ENCODE measurements at places on chromosomes 11 and 22. TPM values are rescaled to one million over a fixed set of nuclear protein-coding genes. Genes with fewer than 3 reads are reported as not detected.

DNA sequence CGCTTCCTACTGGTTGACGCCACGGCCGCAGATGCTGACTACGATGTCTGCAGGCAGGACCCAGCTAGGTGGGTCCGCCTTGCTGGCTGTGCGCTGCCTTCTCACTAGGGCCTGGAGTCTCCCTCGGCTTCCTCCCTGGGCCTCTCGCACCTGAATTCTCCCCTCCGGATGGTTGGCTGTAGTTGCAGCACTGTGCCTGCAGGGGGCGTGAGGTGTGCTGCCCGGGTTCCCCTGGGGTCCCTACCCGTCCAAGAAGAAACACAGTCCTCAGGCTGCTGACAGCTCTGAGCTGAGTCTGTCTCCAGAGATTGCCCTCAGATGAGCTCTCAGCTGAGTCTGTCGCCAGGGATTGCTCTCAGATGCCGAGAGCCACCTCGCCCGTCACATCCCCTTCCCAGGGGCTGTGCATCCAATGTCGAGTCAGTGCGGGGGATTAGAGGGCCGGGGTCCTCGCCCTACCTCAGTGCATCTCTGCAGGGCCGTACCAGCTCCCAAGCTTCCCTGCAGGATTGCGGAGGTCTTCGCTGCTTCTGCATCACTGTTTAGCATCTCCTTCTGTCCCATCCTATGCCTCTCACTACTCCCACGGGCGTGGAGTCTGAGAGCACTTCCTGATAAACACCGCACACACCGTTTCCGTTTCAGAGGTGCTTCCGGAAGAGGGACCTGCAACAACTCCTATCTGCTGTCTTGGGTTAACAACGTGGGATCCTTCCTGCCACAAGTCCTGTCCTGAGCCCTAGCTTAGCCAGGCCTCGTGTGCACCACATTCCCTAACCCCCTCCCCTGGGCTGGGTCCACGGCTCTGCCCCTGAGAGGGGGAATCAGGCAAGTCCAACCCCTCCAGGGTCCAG lies 196.9 kb downstream of the CSNK2A3 start:
- DNase-seq = peak; percentile 30

DNA sequence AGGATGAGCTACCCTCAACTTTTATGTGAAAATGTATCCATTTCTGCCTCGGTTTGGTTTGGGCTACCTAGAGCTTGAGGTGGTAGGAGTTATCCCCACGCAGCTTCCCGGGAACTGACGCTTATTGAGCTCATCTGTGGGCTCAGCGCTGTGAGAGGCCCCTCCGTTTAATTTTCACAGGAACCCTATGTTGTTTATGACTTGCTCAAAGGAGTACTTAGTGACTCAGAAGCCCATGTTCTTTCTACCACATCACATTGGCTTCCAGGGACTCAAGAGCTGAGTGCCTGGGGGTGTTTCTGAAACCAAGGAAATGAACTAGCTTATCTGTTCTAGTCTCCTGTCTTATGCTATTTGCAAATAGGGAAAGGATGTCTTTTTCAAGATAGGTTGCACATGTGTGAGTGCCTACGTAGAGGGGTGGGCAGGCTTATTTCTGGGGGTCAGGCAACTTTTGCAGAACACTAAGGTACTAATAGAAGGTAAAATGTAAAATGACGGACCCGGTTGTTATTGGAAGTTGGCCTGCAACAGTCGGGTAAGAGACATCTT lies 40.5 kb downstream of the MICAL2 start:
- no peak for DNase-seq

DNA sequence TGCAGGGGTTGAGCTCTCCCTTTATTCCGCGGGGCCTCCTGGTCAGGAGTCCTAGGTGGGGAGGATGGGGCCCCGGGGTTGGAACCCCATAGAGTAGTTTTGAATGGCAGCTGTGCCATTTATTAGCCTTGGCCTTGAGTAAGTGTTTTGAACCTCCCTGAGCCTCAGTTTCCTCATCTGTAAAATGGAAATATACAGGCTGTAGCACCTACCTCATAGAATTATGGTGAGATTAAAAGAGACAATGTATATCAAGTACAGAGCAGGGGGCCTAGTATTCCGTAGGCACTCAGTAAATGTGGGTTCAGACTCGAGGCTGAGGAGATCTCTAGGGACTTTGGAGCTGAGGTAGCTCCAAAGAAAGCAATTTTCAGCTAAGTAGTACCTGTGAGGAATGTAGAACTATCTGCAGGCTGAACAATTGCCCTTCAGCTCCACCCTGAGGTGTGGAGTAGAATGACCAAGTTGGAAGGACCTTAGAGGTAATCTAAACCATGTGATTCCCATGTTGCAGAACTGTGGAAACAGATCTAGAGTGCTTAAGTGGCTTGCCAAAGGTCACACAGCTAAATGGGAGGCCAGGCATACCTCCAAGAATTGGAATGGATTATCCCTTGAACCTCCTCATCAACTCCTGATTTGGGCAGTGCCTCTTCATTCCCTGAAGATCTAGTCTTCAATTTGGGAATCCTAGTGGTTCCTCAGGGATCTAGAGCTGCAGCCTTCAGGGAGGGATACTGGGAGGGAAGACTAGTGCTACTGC lies 682 bp downstream of the PGAP2 start:
- peak; percentile 50 for DNase-seq

DNA sequence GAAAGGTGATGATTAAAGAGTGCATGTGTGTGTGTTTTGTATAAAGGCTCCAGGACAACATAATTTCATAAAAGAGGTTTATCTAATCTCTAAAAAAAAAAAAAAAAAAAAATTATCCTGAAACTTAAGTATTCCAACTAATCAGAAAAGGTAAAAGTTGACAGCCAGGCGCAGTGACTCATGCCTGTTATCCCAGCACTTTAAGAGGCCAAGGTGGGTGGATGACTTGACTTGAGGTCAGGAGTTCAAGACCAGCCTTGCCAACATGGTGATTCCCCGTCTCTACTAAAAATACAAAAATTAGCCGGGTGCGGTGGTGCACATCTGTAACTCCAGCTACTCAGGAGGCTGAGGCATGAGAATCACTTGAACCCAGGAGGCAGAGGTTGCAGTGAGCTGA lies 632.7 kb upstream of the CHORDC1 start:
- no peak for DNase-seq

DNA sequence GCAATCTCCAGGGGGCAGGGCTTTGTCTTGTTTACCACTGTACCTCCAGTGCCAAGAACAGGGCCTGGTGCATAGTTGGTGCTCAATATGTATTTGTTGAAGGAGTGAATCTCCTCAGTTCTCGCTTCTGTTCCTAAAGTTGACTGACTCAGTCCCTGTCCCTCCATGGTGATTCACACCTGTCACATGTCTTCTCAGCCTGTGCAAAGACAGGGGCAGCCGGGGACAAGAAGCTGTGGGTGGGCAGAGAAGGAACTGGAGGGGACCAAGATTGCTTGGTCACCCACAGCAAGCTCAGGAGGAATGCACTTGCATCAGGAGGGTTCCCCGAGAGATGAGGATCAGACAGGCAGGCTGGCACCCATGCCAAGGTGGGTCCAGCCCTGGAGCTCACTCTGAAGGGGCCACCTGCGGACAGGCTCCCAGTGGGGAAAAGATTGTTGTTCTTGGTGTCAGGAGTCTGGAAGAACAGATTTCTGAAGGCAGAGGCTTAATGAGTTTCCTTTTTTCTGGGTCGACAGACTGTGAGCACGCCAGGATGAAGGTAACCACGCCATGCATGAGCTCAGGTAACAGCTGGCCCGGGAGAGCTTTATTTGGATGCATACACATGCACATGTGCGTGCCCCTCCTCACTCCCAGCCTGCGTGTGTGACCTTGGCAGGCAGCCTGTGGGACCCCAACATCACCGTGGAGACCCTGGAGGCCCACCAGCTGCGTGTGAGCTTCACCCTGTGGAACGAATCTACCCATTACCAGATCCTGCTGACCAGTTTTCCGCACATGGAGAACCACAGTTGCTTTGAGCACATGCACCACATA lies 16.9 kb downstream of the IL17RA start:
- no peak for DNase-seq

DNA sequence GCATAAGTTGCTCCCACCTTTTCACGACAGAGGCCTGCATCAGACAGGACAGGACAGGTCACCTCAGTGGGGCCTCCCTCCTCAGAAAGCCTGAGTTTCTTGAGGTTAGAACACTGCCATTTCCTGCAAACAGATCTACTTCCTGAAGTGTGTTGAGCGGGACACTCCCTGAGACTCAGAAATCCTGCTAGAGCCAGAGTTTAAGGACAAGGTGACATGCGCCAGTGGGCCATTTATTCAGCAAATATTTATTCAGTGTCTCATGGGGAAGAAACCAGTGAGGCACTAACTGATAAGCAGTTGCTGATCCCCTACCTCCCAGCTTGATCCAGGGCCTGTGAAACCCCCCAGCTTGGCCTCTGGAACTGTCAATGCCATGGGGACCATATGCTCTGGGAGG lies 454.6 kb downstream of the SOX6 start:
- no peak for DNase-seq

GRCh38 chr11:10619131-10619680 lies 50.7 kb upstream of the LYVE1 start:
- no peak for DNase-seq

- DNase-seq = no peak
These were observed 313.1 kb upstream of the PITPNB start for GRCh38 chr22:28232204-28232603.

The UCP2 gene
- 25.9 TPM for total RNA-seq

Measured in cardiac muscle cell (in vitro differentiated cells and primary cell).